ENCODE measurements at places on chromosomes 12 and 14.

DNA sequence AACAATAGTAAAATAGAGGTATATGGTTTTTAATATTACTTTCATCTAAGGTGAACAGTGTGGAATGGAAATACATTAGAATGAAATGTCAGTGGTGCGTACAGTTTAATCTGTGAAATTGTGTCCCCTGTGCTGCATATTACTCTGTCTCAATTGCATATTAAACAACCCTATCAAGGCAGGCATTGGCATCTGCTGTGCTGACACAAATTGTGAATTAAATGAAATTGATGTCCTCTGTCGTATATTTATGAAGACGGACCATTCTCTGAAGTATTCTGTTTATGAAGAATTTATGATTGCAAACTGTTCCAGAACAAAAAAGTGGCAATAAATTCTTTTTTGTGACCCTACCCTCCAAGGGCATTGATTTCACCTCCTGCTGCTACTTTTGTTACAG is 204.4 kb upstream of the NPAS3 start:
- no peak for DNase-seq

DNA sequence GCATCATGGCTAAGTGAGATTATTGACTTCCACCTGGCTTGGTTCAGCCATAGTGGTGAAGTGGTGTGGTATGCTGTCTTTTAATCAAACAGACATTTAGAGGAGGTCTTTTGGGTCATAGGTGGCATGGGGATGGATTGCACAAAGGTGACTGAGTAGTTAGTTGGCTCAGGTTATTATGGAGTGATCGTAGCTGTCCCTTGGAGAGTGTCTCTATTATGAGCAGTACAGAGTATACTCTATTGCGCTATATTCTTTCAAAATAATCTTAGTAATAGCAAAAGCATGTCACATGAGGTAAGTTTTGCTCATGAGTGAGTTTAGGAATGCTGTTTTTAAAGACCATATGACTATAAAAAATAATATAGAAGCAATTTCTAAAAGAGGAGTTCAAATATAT is 60.4 kb downstream of the RASSF8 start:
- DNase-seq, result no peak

- no peak for DNase-seq
These were observed 194.6 kb upstream of the FSCB start for GRCh38 chr14:44701563-44702263.

GRCh38 chr14:32823706-32824105 is 115.0 kb upstream of the NPAS3 start:
- DNase-seq, result no peak

DNA sequence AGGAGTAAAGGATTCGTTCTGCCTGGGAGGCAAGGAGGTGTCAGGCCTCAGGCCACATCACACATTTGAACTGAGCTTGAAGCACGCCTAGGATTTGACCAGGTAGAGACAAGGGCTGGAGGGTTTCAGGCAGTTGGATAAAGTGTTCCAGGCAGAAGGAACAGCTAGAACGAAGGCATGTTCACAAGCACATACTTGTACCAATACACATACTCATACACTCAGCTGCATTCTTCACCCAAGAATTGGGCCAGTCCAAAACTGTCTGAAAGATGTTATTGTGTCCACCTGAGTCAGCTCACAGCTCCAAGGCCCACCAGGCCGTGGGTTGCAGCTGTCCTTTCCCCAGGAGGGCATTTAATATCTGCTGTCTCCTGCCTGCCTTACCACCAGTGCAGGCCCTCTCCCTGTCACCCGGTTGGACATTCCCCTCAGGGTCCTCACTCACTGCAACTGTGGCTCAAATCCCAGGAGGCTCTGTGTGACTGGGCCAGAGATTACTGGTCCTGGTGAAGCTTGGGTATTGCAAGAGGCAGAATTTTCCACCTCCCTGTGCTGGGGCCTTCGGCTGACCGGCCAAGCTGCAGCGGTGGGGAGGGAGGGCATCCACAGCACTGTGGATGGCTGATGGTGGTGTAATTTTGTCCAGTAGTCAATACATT is 12.8 kb upstream of the AQP2 start:
- DNase-seq, result no peak

DNA sequence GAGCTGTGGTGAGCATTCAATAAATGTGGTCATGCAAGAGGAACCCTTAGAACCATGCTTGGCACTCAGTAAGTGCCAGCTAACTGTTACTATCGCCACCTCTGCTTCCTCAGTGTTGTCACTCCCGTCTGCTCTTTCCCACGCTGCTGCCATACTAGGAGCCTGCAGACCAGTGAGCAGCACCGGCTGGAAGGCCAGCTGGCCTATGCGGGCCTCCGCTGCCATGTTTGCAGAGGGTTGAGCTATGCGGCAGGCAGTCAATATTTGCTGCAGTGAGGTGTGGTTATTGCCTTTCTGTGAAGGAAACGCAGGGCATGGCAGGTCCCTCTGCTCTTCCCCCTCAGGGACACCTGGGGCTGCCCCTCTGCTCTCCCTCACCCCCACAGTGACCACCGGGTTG is 13.0 kb downstream of the KMT5A start:
- DNase-seq, result no peak

DNA sequence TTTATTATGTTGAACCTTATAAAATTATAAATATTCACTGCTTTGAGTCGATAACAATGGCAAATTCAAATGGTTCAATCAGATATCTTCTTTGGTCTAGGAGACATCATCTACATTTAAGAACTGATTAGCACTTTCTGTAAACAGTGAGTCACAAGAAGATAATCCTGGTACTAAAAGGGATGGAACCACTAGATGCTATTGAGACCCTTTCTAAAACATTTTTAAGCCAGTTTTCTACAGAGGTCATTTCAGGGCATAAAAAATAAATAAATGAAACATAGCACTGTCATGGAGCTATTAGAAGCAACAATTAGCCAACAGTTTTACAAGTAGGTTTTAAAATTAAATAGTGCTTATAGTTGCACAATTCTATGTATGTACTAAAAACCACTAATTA is 212.2 kb downstream of the DUSP6 start:
- no peak for DNase-seq

GRCh38 chr14:76497550-76498462 is 121.9 kb downstream of the ESRRB start:
- DNase-seq, result no peak

- no peak for DNase-seq
These were observed 11.4 kb upstream of the NOPCHAP1 start for GRCh38 chr12:104974626-104975290.

DNA sequence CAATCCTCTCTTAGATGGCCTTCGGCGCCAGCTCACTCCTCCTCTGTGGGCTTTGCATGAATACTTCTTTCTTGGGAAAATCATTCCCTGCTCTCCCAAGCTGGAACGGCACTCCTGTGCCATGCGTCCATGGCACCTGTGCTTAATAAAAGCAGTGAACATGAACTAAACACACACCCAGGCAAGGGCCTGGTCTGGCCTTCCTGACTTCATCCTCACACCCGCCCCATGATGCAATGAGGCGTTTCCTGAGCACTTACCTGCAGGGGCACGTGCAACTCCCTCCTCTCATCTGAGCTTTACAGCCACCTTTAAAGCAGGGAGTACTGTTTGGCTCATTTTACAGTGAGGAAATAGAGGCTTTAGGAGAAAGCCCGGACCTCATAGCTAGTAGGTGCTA is 219.8 kb downstream of the SLC41A2 start:
- DNase-seq, result no peak

DNA sequence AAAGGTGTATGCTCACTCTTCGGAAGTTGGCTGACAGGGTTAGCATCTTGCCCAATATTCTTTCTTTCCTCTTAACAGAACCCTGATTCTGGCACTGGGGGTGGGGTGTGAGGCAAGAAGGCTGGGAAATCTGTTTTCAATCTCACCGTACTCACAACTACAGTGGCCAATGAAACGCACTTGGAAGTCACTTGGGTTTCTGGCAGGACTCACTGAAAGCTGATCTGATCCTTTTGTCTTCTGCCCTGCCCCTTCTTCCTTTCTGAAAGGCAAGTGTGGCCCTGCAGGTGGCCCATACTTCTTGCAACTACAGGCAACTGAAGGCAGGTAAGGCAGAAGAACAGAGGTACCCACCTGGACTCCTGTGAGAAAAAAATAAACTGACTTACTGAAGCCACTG is 106.9 kb downstream of the STXBP6 start:
- DNase-seq, result no peak

Measured in hematopoietic multipotent progenitor cell treated with erythropoietin and hydrocortisone succinate and interleukin-3 and kit ligand, for 15 days (in vitro differentiated cells).